ENCODE measurements at places on chromosomes 6 and 20. TPM values are rescaled to one million over a fixed set of nuclear protein-coding genes. Genes with fewer than 3 reads are reported as not detected.

DNA sequence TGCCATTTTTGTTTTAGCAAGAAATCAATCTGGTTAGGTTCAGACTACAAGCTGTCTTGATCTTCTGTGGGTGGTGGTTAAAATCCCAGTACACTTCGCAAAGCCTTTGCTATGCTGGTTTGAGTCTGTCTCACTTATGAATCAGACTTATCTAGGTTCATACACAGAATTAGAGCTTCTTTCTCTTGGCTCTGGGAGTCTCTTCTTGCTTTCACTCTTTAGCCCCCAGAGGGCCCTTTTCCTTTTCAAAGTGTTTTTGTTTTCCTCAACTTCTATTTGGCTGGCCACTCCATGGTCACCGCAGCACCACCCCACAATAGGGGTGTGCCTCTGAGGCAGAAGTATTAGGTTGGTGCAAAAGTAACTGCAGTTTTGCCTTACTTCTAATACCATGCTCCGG is 21.3 kb downstream of the ECI2 start:
- H3K4me1 ChIP-seq, result no peaks in the 10 kb centered on the region
- H3K36me3 ChIP-seq, result peaks cover 44% of the 10 kb centered on the region
- no peak overlapping the region for H3K4me3 ChIP-seq
- H3K27me3 ChIP-seq, result no peaks in the 10 kb centered on the region
- no peak for DNase-seq
- H3K27ac ChIP-seq, result no peak overlapping the region

DNA sequence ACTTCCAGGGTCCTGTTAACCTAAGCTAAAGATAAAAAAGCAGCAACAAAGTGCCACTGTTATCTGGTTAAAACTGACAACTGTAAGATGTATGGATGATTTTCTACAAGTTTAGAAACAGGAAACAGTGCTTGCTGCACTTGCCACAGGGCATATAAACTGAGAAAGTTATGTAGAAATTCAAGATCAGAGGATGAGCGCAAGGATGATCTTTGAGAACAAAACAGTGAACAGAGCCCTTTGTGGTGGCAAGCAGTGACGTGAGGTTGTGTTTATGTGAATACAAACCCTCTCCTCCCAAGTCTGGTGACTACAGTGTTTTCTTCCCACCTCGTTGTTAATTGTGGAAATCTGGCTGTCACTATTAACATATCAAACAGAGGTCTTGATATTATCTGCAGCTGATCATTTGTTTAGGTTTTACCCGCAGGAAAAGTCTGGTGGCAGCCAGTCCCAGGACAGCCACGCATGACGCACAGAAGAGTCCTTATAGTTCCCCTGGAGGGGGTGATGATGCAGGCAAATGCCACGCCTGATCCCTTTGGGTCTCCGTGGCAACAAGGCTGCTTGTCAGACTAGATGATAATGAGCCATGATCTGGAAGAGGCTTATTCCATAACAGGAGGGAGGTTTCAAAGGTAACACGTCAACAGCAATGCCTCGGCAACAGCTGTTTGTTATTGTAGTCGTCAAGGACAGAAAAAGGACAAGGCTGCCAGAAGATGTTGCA is 43.1 kb upstream of the TNFAIP3 start:
- H3K4me1 ChIP-seq, result peaks cover 29% of the 10 kb centered on the region
- H3K27me3 ChIP-seq, result no peaks in the 10 kb centered on the region
- H3K27ac ChIP-seq, result no peak overlapping the region
- H3K36me3 ChIP-seq, result no peaks in the 10 kb centered on the region

GRCh38 chr6:148983101-148983761 is 236.4 kb downstream of the UST start:
- H3K27ac ChIP-seq, result no peak overlapping the region
- H3K4me1 ChIP-seq, result no peaks in the 10 kb centered on the region
- H3K4me3 ChIP-seq, result no peak overlapping the region
- no peaks in the 10 kb centered on the region for H3K36me3 ChIP-seq
- H3K27me3 ChIP-seq, result no peaks in the 10 kb centered on the region

DNA sequence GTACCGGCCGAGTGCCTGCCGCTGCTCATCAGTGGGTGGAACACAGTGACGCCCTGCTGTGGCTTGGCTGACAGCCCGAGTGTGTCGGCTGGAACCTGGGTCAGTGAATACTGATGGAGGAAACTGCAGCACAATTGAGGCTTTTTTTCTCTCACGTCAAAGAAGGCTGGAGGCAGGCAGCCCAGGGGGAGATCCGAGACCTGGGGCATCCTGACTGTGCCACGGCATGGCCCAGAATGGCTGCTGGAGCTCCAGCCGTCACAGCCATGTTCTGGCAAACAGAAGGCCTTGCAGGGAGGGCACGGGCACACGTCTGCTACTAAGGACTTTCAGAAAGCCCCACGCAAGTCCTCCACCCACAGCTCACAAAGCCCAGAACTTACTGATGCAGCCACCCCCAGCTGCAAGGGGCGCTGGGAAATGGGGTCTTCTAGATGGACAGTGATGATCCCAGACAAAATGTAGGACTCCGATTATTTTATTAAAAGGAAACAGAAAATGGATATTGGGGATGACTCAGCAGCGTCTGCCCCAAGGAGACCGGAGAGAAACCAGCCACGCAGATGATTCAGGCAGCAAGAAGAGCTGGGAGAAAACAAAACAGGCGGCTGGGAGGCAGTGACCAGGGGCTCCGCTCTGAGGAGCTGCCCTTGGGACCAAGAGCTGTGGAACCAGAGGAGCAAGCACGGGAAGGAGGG is 140.0 kb downstream of the TAF4 start:
- no peaks in the 10 kb centered on the region for H3K4me1 ChIP-seq
- H3K27ac ChIP-seq, result no peak overlapping the region
- no peaks in the 10 kb centered on the region for H3K27me3 ChIP-seq
- DNase-seq, result peak; percentile 51
- H3K36me3 ChIP-seq, result no peaks in the 10 kb centered on the region

DNA sequence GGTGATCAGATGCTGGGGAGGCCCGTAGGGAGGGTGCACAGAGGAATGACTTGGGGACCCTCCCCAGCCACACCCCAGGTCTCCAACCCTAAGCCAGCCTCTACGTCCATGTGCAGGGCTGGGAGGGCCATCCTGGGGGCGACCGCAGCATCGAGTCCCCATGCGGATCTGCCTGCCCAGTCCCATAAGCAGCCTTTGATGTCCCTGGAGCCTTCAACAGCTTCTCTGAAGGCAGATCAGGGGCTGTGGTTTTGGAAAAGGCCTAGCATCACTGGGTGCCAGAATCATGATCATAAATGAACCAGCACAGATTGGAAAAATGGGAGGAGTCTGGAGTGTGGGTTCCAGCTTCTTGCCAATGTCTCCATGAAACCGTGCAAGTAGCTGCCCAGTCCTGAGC is 22.9 kb downstream of the TOX2 start:
- no peak for DNase-seq
- peaks cover 22% of the 10 kb centered on the region for H3K4me1 ChIP-seq
- no peak overlapping the region for H3K4me3 ChIP-seq
- H3K27ac ChIP-seq, result no peak overlapping the region
- H3K27me3 ChIP-seq, result no peaks in the 10 kb centered on the region

- peak within 1 kb of the TSS; percentile 100 for H3K27ac ChIP-seq
- no peaks in the 10 kb centered on the region for H3K36me3 ChIP-seq
- no peaks in the 10 kb centered on the region for H3K27me3 ChIP-seq
- H3K4me3 ChIP-seq, result peak within 1 kb of the TSS; percentile 71
Observed at GRCh38 chr6:31271641-31272357, at the start of gene HLA-C. Gene HLA-C (minus strand): TSS chr6:31272092. CDS start chr6:31272071, 21 bp downstream.

DNA sequence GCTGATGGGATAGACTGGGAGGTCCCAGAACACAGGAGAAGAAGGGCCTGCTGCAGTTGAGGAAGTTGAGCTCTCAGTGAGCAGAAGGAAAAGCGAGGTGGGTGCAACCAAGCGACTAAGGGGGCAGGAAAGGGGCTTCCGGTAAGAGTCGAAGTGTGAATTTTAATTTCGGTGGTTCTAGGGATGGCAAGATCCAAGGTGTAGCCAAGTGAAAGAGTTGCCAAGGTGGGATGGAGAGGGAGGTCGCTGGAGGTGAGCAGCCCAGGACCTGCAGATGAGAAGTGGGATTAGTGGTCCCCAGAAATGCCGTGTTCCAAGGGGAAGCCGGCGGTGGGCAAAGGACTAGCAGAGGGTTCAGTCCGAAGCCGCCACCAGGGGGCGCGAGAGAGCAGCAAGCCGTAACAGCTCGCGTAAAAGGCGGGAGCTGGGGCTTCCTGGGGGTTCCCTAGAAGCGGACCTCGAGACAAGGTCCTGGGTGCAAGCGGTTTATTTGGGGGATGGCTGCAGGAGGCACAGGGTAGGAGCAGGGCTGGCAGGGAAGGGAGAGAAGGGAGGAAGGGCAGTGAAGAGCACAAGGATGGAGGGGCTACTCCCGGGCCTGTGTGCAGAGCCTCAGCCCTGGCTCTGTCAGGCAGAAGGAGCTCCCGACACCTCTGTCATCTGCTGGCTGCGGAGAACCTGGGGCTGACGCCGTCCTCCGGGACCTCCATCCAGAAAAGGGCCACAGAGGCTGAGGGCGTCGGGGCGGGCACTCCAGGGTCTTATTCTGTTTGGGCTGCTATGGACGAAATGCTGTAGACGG is 103.6 kb downstream of the PAX1 start:
- H3K27ac ChIP-seq, result no peak overlapping the region
- H3K4me1 ChIP-seq, result no peaks in the 10 kb centered on the region
- H3K36me3 ChIP-seq, result no peaks in the 10 kb centered on the region
- H3K4me3 ChIP-seq, result no peak overlapping the region

GRCh38 chr6:137120748-137121147 is 52.7 kb downstream of the IL22RA2 start:
- H3K4me1 ChIP-seq, result peaks cover 7% of the 10 kb centered on the region
- H3K36me3 ChIP-seq, result no peaks in the 10 kb centered on the region
- H3K4me3 ChIP-seq, result no peak overlapping the region
- DNase-seq, result no peak
- H3K27me3 ChIP-seq, result no peaks in the 10 kb centered on the region
- H3K27ac ChIP-seq, result peak overlapping the region; percentile 40

DNA sequence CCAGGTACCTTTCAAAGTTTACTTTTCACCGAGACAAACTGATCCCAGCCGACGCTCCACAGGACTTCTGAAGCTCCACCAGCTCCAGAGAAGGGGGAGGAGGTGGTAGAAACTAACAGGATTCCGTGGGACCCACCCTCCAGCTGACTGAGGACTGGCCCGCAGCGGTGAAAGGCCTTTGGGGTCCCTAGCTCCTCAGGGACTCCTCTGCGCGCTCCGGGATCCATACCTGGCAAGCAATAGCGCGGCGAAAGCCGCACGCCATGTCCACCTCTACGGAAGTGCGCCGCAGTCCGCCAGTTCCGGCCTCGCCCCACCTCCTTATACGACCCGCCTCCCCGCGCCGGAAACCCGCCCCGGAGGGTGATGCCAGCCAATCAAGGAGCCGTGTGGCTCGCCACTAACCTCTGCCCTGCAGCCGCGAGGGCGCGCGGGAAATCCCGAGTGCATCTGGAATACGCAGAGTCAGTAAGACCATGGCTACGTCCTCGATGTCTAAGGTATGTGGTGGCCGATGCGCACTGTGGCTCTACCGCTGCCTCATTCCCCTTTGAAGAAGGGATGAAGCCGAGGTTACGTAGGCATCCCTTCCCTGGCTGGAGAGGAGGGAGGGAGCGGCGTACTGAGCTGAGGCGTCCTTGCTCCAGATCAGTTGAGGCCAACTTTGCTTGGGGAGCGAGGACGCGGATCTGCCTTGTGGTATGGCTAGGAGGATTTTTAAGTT is at the start of the genes ORC3 and RARS2:
Gene ORC3, plus strand, starts transcription at position 443 of the 724 bp plus-strand sequence. Its CDS starts 34 bp downstream, at position 477.
Gene RARS2, minus strand, starts transcription at position 295 of the 724 bp plus-strand sequence. Its CDS starts 30 bp downstream, at position 265.
- H3K4me3 ChIP-seq, result peak within 1 kb of the TSS; percentile 89
- no peaks in the 10 kb centered on the region for H3K27me3 ChIP-seq
- H3K4me1 ChIP-seq, result peaks cover 26% of the 10 kb centered on the region
- H3K27ac ChIP-seq, result peak within 1 kb of the TSS; percentile 90
- peaks cover 5% of the 10 kb centered on the region for H3K36me3 ChIP-seq

DNA sequence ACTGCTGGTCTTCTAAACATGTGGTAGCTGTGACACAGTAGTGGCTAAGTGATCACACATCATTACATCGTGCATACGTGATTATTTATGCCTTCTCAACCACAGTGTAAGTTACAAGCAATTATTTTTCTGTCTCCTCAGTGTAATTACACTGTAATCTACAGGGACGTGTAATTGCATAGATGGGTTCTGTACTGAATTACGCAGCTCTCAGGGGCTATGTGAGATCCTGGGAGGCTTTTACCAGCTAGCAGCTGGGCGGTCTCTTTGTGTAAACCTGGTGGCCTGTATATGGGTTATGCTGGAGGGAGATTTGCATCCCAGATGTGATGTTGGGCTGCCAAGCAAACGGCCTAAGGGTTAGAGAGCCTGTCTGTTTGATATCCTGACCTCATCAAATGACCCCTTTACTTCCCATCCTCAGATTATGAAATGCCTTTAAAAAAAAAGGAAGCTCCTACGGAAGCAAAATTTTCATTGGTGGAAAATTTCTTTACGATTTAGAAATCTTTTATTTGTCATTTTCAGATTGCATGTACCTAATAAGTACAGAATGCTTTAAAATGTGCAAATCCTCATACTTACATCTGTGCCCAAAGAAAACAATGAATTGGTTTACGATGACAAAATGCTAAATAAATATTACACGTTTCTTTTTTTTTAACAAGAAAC is 402.8 kb upstream of the JAG1 start:
- no peak overlapping the region for H3K4me3 ChIP-seq
- DNase-seq, result no peak
- H3K27me3 ChIP-seq, result no peaks in the 10 kb centered on the region
- no peak overlapping the region for H3K27ac ChIP-seq
- H3K36me3 ChIP-seq, result no peaks in the 10 kb centered on the region

- H3K27me3 ChIP-seq, result no peaks in the 10 kb centered on the region
- DNase-seq, result no peak
- no peak overlapping the region for H3K27ac ChIP-seq
- H3K4me1 ChIP-seq, result peaks cover 7% of the 10 kb centered on the region
Observed at GRCh38 chr6:148840256-148840655, 93.4 kb downstream of the UST start.

CASS4 gene
- total RNA-seq, result 14.6 TPM

SLC17A3 gene
- not detected for total RNA-seq

MYH7B gene
- total RNA-seq, result 0.50 TPM

CAGE1 gene
- not detected for total RNA-seq

LZTS3 gene
- total RNA-seq, result 1.6 TPM

TDRD6 gene
- total RNA-seq, result 0.23 TPM

OR2H2 gene
- total RNA-seq, result not detected

MTHFD1L gene
- total RNA-seq, result 25.6 TPM

TFAP2D gene
- total RNA-seq, result not detected
